ENCODE measurements at places on chromosomes 6 and 20.
A peak's percentile ranks its signal among the peaks of the same experiment; 100 is the strongest.

GRCh38 chr20:17482536-17482935 lies 48.6 kb downstream of the BFSP1 start:
- no peak for DNase-seq

- DNase-seq, result peak; percentile 47
These were observed 198.3 kb downstream of the BCAS1 start for GRCh38 chr20:53872081-53872541.

- no peak for DNase-seq
These were observed 26.9 kb downstream of the ANKEF1 start for GRCh38 chr20:10061641-10062040.

DNA sequence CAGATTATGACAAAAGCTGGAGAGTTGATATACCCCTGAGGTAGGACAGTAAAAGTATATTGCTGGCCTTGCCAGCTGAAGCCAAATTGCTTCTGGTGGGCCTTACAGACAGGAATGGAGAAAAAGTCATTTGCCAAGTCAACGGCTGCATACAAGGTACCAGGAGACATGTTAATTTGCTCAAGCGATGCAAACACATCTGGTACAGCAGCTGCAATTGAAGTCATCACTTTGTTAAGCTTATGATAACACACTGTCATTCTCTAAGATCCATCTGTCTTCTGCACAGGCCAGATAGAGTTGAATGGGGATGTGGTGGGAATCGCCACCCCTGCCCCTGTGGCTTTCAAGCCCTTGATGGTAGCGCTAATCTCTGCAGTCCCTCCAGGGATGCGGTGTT lies 40.4 kb upstream of the POPDC3 start:
- no peak for DNase-seq

DNA sequence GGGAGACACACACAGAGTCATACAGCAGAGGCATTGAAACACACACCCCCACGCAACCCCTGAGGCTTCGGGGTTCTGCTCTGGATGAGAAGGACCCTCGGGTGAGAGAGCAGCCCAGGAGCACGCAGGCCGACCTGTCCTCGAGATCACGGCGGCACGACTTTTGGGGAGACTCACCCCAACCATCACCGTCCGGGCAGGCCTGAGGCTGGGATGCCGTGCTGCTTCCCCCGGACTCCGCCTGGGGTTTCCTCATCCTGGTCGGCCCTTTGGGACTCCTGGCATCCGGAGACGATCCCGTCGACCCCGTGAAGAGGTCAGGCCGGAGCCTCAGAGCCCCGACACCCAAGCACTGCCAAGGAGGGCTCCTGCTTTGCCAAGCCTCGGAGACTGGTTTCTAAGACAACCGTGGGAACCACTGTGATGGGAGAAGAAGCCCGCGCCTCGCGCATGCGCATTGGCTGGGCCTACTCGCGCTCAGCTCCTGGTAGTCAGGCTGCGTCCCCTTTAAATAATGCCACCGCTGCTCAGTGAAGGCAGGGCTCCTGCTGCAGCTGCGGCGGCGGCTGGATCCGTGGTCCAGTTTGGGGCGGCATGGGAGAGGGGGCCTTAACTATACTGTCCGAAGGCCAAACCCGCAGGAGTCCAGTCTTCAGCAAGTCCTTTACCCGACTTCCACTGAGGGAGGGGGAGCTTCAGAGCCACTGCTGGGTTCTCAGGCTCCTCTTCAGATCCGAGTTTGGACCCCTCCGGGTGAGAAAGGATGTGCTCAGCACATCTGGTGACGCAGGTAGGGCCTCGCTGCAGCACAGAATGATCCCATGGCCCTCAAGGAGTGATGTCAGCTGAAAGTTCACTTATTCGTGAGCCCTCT lies 171.4 kb upstream of the ZNF337 start:
- peak; percentile 70 for DNase-seq

Data from dermis blood vessel endothelial cell (primary cell).